Cardiac septum (tissue), 1 donor: ENCODE measurements at places on chromosomes 6 and 20. TPM values are rescaled to one million over a fixed set of nuclear protein-coding genes. Genes with fewer than 3 reads are reported as not detected.

EDN1 gene
- total RNA-seq = 5.9 TPM

PNLDC1 gene
- total RNA-seq = not detected

RNF182 gene
- 0.19 TPM for total RNA-seq

SDCBP2 gene
- total RNA-seq = 2.7 TPM

APOM gene
- 1.4 TPM for total RNA-seq

FNDC11 gene
- total RNA-seq = not detected

ADGB gene
- not detected for total RNA-seq
